Glutamatergic neuron (in vitro differentiated cells): ENCODE measurements at places on chromosomes 5 and 9.

GRCh38 chr5:90020575-90021538 lies 388.7 kb downstream of the CETN3 start:
- DNase-seq = no peak

GRCh38 chr9:71363286-71363961 lies 242.0 kb upstream of the TRPM3 start:
- no peak for DNase-seq

DNA sequence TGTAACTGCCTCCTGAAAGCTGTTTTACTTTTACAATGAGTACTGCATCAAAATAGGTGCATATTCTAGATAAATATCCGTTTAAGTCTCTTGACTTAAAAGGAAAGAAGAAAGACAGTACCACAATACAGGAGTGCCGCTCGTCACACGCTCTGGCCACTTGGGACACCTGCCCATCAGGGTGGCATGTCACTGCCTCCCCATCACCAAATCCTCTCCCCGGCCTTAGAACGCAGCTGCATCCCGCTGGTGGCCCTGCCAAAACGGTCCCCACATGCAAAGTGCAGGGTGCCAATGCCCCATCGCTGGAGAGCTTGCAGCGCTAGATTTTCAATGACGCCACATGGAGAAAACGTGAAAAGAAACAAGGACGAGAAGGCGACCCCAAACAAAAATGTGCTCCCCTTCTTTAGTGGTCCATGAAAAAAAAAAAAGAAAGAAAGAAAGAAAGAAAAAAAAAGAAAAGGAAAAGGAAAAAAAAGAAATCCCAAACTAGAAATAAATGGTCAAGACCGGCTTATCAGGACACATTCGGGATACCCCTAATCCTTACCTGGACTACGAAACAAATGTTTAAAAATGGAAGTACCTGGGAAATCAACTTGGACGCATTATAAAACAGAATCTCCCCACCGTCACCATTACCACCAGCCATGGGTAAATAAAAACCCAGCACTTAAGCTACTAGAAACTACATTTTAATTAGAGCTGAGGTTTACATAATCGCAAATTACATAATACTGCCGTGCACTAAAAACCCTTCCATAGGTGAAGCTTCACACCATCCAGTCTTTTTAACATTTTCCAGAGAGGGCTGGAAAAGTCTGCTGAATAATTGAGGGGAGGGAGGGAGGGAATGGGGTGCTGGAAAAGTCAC lies 1.0 kb downstream of the ANKH start:
- peak; percentile 24 for DNase-seq

GRCh38 chr9:92538541-92538940 lies 2.8 kb upstream of the ECM2 start:
- DNase-seq = no peak

DNA sequence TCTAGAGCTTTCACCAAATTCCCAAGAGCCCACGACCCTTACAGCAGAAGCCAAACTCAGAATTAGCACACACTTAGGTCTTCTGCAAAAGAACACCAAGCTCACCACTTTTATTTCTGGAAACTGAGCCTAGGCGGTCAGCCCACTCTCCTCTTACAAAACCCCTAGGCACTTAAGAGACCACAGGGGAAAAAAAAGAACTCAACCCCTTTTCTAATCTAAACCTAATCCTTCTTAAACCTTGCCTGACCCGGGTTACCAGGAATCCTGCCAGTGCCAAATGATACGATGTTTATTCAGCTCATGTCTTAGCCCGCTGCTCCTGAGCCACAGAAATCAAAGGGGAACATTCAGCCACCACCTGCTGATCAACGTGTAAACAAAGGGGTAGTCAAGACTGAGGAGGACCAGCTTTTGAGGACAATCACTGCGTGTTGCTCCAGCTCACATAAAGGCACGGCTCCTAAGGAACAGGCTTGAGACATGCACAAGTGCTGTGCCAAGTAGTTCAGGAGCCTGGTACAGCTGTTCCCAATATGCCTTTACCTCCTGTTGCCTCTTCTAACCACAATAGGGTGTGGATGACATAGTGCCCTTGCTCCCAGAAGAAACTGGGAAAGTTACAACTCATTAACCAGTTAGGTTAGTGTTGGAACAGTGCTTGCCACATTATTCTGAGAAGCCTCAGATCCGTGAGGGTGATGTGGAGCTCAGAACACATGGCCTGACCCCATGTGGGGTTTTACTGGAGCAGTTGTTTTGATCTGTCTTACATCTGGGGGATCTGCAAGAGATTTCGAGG lies 49.3 kb downstream of the ZFAND5 start:
- DNase-seq = no peak

GRCh38 chr9:111414406-111414805 lies 69.8 kb downstream of the ECPAS start:
- no peak for DNase-seq

- no peak for DNase-seq
Observed at GRCh38 chr5:54186108-54186507, 124.3 kb downstream of the ARL15 start.

DNA sequence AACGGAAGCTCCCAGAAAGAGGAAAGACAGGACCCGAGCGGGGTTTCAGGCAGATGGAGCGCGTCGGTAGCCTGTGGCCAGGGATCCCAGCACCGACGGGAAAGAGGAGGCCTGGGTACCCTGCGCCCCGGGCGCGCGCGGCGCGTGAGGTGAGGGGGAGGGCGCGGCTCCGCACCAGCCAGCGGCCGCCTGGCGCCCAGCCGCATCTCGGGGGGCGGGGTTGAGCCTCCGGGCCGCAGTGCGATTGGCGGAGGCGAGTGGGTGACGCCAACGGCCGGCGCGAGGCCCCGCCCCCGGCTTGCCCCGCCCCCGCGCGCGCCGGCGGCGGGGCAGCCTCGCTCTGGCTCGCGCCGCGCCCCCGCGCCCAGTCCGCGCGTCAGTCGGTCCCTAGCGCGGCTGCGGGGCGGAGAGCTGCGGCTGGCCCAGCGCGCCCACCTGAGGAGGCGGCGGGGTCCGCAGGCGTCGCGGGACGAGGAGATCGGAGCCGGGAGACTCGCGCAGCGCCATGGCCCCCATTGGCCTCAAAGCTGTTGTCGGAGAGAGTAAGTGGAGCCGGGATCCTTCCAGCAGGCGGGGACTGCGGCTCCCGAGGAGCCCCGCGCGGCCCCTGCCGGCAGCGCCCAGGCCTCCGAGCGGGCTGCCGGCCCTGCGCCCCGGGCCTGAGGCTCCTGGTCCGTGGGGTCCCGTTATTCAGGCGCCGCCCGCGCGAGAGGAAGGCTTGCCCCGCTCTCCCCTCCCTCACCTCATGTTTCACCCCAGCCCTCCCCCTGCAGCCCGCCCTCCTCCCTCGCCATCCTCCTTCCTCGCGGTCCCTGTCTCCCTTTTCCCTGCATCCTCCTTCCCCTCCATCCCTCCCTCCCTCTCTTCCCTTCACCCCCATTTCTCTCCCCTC lies at the start of gene STXBP1:
Gene STXBP1, plus strand, starts transcription at position 379 of the 892 bp plus-strand sequence. Its CDS starts 127 bp downstream, at position 506.
- DNase-seq = peak; percentile 94

GRCh38 chr9:94078086-94078485 lies 6.2 kb upstream of the PTPDC1 start:
- no peak for DNase-seq

DNA sequence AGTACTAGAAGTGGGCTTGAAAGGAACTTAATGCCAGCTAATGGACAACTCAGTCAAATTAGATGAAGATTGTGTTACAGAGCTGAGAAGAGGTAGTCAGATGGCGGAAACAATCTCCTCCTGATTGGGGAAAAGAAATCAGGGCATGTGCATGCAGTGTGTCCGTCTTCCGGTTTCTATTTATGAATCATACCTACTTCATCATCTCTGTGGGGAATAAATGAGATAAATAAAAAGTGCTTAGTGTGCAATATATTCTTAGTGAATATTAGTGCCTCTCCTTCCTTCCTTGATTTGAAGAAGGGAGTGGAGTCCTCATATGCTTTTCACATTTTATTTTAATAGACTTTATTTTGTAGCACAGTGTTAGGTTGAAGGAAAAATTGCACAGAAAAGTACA lies 108.7 kb upstream of the NFIL3 start:
- DNase-seq = no peak

GRCh38 chr5:113337515-113338415 lies 97.0 kb downstream of the TSSK1B start:
- DNase-seq = no peak

- DNase-seq = no peak
Observed at GRCh38 chr9:99167694-99168093, 54.0 kb downstream of the ALG2 start.

- no peak for DNase-seq
Observed at GRCh38 chr5:73644385-73644963, 18.5 kb downstream of the ARHGEF28 start.

GRCh38 chr5:143056339-143056704 lies 286.1 kb downstream of the ARHGAP26 start:
- no peak for DNase-seq

GRCh38 chr5:33067291-33067690 lies 356.2 kb downstream of the NPR3 start:
- DNase-seq = no peak

GRCh38 chr5:154157483-154158378 lies 32.8 kb upstream of the GALNT10 start:
- DNase-seq = no peak

GRCh38 chr5:151686674-151687407 lies at the start of gene SPARC:
Gene SPARC (minus strand): TSS chr5:151686915. CDS start chr5:151676188, 10,727 bp downstream.
- peak; percentile 68 for DNase-seq

- no peak for DNase-seq
Observed at GRCh38 chr5:81750308-81751008, 439 bp downstream of the SSBP2 start.

DNA sequence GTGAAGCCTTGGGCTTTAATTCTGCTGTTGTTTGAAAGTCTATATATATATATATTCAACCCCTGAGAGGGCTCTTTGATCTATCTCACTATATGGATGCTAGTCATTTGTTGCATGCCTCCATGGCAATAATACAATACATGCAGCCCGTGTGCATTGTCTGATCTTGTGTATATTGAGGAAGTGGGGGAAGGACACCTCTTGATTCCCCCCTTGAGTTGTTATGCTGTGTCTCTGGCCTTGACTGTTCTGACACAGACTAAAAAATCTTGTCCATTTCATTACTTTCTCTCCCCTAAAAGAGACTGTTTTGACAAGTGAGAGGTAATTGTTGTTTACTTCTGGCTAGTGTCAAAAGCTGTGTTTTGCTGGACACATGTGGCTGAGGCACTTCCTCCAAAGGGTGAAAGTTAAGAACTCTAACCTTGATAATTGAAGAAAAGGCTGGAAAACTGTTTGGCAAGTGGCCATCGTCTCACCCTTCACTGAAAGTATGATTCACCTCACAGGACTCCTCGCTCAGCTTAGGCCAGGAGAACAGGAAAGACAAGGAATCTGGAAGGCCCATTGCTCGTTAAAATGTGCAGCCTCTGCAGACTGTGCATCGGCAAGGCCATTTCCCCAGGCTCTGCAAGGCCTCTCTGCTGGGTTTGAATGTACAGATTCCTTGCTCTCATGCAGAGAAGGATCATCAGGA lies 304.0 kb downstream of the PRELID2 start:
- no peak for DNase-seq

GRCh38 chr5:140996060-140996459 lies 29.8 kb downstream of the PCDHAC2 start:
- no peak for DNase-seq

GRCh38 chr9:111588846-111589245 lies 10.6 kb downstream of the PTGR1 start:
- DNase-seq = no peak

DNA sequence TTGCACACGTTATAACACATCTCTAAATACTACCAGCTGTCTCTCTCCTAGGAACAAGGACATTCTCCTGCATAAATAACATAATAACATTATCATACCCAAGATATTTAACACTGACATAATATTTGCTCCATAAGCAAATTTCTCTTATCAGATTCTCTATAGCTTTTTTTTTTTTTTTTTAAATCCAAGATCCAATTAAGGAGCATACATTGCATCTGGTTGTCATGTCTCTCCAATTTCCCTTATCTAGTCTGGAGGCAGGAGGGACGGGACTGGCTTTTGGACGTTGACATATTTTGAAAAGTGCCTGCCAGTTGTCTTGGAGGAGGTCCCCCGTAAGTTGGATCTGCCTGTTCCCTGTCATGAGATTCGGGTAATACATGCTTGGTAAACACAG lies 76.6 kb downstream of the RAPGEF1 start:
- DNase-seq = no peak

DNA sequence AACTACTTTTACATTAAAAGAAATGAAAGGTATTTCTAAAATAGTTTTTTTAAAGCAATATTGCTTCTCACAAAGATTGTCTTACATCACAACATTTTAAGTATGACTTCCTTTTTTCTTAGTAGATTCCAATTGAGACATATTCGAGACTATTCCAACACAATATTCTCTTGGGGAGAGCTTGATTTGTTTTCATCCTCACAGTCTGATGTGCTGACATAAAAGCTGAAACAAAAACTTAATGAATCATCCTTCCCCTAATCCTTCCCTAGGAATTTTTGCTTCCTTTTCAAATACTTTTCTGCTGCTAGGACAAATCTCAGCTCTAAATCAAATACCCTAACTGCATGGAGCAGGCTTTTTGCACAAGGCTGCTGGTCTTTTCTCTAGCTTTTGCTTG lies 245.8 kb upstream of the MAP3K1 start:
- no peak for DNase-seq

DNA sequence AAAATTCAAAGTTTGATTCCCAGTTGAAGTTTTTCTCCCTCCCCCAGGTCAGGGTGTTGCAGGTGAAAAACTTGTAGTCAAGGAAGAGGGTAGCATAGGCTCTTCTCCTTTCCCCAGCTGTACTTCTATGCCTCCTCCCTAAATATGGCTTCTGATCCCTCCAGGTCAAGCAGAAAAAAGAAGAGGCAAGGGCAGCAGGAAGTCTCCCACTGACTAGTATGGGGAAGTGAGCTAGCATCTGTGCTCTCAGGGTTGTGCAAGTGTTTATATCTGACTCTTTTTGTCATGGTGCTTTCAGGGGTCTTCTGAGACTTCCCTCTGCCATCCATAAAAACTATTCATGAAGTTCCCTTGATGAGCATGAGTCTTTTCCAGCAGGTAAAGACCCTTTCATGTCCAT lies 76.0 kb downstream of the ATPSCKMT start:
- no peak for DNase-seq

DNA sequence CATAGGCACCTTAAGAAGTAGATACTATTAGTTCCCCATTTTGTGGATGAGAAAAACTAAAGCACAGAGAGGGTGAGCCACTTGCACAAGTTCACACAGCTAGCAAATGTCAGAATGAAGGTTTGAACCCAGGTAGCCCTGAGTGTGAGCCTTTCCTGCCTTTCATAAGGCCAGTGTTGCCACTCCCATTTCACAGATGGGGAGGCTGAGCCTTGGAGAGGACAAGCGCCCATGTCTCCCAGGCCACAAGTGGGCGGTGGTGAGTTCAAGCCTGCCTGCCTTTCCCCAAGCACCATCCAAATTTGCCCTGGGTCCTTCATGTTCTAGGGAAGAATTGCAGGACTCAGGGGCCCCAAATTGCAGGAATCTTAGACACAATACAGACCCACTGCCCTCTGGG lies 50.6 kb downstream of the LHX2 start:
- no peak for DNase-seq

GRCh38 chr5:180173875-180174586 lies 35.0 kb downstream of the RASGEF1C start:
- no peak for DNase-seq

- DNase-seq = peak; percentile 69
Observed at GRCh38 chr9:131334629-131335367, 45.3 kb downstream of the PLPP7 start.

GRCh38 chr9:133054194-133054890 lies 7.4 kb upstream of the CEL start:
- DNase-seq = no peak

GRCh38 chr5:111851631-111852548 lies 94.9 kb upstream of the NREP start:
- DNase-seq = no peak
